CD8-positive, alpha-beta memory T cell (primary cell): ENCODE measurements at places on chromosomes 2 and 18. TPM values are rescaled to one million over a fixed set of nuclear protein-coding genes. Genes with fewer than 3 reads are reported as not detected.

- no peak overlapping the region for H3K4me3 ChIP-seq
- H3K4me1 ChIP-seq = no peaks in the 10 kb centered on the region
- no peak for DNase-seq
- no peaks in the 10 kb centered on the region for H3K27me3 ChIP-seq
Observed at GRCh38 chr2:2764739-2765138, 433.7 kb upstream of the MYT1L start.

DNA sequence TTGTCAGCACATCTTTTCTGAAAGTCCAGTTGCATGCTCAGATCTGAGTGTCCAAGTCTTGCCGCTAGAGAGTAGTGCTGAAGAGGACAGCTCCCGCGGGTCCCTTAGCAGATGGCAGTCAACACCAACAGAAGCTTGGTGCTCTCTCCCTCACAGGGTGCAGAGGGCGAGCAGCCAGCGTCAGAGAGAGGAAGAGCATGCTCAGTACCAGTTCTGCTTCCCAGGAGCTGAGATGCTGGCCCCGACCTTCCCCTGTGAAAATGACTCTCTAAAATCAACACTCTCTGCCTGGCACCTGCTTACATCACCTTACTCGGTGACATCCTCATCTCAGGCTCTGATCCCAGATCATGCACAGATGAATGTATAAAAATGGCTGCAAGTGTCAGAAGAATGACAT, 86.0 kb upstream of the TWIST2 start:
- no peaks in the 10 kb centered on the region for H3K36me3 ChIP-seq
- no peak for DNase-seq
- no peaks in the 10 kb centered on the region for H3K4me1 ChIP-seq
- H3K27ac ChIP-seq = no peak overlapping the region
- no peaks in the 10 kb centered on the region for H3K27me3 ChIP-seq

GRCh38 chr2:188893972-188894371, 80.2 kb upstream of the COL3A1 start:
- H3K4me1 ChIP-seq = no peaks in the 10 kb centered on the region
- no peak for DNase-seq
- H3K27ac ChIP-seq = no peak overlapping the region
- no peaks in the 10 kb centered on the region for H3K27me3 ChIP-seq
- no peak overlapping the region for H3K4me3 ChIP-seq

DNA sequence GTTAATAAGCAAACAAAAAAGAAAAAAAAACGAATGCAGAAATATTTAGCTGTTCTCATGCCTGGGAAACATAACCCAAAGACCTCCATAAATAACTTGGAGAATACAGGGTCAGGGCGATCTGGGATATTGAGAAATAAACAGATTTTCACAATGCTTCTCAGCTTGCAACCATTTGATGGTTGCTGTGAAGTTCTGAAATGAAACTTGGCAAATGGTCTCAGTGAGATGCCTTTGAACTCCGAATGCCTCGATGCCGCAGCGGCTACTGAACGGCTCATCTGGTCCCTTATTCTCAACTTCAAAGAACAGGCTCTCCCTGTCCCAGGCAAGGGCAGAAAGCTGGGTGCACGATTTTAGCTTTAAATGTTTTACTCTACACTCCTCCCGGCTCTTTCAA, 78.1 kb downstream of the ZNF516 start:
- no peaks in the 10 kb centered on the region for H3K27me3 ChIP-seq
- no peaks in the 10 kb centered on the region for H3K4me1 ChIP-seq
- H3K27ac ChIP-seq = no peak overlapping the region
- no peak overlapping the region for H3K4me3 ChIP-seq
- H3K36me3 ChIP-seq = no peaks in the 10 kb centered on the region

DNA sequence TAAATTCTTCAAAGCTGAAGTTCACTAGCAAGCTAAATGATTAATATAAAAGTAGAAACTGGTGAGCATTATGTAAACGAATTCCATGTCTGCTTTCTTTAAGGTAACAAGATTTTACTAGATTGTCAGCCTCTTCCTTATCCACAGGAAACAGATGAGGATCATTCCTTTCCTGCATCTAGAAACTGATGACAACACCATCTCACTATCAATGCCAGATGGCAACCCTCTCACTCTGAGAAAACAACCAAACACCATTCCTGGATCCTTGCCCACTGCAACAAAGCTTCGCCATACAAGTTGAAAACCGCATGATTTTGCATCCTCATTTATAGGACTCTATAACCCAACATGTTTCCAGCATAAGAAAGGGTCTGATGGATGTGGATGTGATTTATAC, 122.9 kb downstream of the ZNF521 start:
- H3K36me3 ChIP-seq = no peaks in the 10 kb centered on the region
- H3K4me1 ChIP-seq = no peaks in the 10 kb centered on the region
- H3K27me3 ChIP-seq = no peaks in the 10 kb centered on the region
- H3K4me3 ChIP-seq = no peak overlapping the region
- no peak for DNase-seq

- H3K36me3 ChIP-seq = peaks cover 17% of the 10 kb centered on the region
- peaks cover 16% of the 10 kb centered on the region for H3K4me1 ChIP-seq
- no peak for DNase-seq
- no peaks in the 10 kb centered on the region for H3K27me3 ChIP-seq
- no peak overlapping the region for H3K4me3 ChIP-seq
Observed at GRCh38 chr2:197072533-197072932, 146.0 kb upstream of the PGAP1 start.

- peak overlapping the region; percentile 82 for H3K27ac ChIP-seq
- H3K4me1 ChIP-seq = peaks cover 41% of the 10 kb centered on the region
- H3K36me3 ChIP-seq = peaks cover 7% of the 10 kb centered on the region
- peak overlapping the region; percentile 77 for H3K4me3 ChIP-seq
- DNase-seq = peak; percentile 55
Observed at GRCh38 chr2:127700527-127701192, 637 bp upstream of the SFT2D3 start.

DNA sequence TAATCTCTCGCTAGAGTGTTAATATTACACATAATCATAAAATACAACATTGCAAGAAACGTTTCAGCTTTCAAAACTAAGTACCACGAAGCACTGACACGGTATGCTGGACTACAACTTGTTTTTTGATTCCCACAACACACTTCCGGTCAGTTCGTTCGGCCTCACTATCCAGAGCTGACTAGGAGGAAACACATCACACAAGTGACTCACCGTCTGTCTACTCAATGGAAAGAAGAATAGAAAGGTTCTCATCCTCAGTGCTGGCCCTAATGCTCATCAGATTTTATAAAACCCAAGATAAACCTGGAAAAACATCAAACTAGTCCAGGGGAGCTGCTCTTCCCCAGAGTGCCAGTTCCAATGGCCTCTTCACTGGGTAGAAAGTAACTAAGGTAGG, 42.9 kb downstream of the ZNF385B start:
- H3K4me3 ChIP-seq = no peak overlapping the region
- no peak overlapping the region for H3K27ac ChIP-seq
- no peak for DNase-seq
- H3K27me3 ChIP-seq = no peaks in the 10 kb centered on the region
- no peaks in the 10 kb centered on the region for H3K36me3 ChIP-seq
- H3K4me1 ChIP-seq = no peaks in the 10 kb centered on the region

DNA sequence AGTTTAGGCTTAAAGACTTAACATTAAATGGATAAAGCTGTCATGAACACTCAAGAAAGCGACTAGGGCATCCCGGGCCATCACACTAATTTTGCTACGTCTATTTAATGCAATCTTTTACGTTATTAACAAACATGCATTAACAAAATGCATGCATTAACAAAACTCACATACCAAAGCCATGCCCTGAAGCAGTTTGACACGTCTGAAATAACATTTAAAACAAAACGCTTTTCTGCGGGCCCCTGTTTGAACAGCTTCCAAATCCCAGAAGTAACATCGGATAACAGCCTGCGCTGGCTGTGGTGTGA, 458 bp downstream of the B4GALT6 start:
- no peaks in the 10 kb centered on the region for H3K36me3 ChIP-seq
- DNase-seq = no peak

DNA sequence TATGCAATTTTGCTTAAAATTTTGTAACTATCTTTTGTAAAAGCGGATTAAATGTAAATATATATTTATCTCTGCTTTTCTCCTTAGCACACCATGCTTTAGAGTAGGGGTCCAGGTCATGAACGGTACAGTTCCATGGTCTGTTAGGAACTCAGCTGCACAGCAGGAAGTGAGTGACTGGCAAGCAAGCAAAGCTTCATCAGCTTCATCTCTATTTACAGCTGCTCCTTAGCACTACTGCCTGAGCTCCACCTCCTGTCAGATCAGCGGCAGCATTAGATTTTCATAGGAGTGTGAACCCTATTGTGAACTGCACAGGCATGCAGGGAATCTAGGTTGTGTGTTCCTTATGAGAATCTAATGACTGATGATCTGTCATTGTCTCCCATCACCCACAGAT, 959.0 kb upstream of the SLC39A10 start:
- no peaks in the 10 kb centered on the region for H3K4me1 ChIP-seq
- no peak overlapping the region for H3K27ac ChIP-seq
- H3K36me3 ChIP-seq = no peaks in the 10 kb centered on the region

DNA sequence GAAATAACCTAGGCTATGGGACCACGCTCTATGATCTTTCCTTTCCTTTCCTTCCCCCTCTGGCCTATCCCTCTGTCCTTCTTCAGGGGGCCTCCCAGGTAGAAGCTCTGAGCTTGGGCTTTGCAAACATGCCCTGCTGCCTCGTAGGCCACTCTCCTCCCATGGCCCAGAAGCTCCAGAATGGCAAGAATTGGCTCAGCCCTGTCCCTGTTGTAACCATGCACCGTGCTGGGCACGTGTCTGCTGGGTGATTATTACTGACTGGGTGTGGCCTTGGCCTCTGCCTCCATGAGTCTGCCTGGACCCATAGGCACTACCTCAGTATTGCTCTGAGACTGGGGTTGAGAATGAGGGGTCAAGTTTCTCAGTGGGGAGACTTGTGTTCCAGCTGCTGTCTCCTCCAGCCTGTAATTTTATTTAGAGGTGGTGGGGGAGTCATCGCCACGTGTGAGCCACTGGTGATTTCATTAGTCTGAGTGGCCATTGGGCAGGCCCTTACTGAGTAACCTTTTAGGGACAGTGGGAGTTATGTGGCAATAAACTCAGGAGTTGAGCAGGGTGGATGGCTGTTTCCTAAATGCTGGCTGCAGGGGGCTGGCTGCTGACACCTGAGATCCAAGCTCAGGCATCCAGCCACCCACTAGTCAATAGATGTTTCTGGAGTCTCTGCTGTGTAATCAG, 157.9 kb downstream of the CLIP4 start:
- H3K4me1 ChIP-seq = no peaks in the 10 kb centered on the region
- H3K27me3 ChIP-seq = peaks cover 5% of the 10 kb centered on the region
- no peaks in the 10 kb centered on the region for H3K36me3 ChIP-seq
- no peak for DNase-seq

DNA sequence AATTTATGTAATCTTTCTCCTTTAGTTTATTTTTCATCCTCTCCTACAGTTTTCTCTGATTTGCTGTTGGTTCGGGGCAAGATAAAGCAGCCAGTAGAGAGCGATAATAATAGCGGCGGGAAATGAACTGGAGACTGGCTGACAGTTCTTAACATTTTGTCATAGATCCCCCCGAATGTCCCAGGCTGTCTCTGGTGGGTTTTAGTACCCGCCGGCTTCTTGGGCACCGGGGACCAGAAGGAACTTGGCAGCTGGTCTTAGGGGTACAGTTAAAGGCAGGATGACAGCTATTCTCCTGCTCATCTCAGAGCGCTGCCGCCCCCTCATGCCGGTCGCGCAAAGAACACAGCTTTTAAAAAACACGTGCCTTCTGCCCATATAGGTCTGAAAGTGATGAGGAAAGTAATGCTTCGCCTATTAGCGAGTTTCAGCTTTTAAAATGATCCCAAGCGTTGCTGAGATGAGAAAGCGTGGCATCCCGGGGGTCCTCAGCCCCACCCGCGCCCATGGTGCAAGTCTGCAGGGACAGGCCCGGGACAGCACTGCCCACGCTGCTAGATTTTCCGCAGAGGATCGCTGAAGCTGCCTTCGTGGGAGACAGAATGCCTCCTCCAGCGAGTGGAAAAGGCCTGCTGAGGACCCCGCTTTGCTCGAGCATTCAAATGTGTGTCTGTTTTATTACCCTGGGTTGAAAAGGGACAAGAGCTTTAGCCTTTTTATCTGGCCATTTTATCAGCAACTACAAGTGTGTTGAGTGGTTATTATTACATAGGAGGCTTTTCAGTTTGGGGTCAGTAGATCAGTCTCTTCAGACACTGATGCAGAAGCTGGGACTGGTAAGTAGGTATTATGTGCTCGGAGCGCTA, 3.8 kb downstream of the ONECUT2 start:
- H3K4me1 ChIP-seq = peaks cover 12% of the 10 kb centered on the region
- no peak overlapping the region for H3K4me3 ChIP-seq
- peaks cover 52% of the 10 kb centered on the region for H3K27me3 ChIP-seq
- H3K36me3 ChIP-seq = no peaks in the 10 kb centered on the region
- H3K27ac ChIP-seq = no peak overlapping the region

GRCh38 chr2:61196671-61197070, 34.7 kb downstream of the C2orf74 start:
- H3K36me3 ChIP-seq = peaks cover 3% of the 10 kb centered on the region
- H3K27me3 ChIP-seq = no peaks in the 10 kb centered on the region
- H3K4me1 ChIP-seq = peaks cover 12% of the 10 kb centered on the region
- no peak overlapping the region for H3K4me3 ChIP-seq
- no peak overlapping the region for H3K27ac ChIP-seq

GRCh38 chr2:211994806-211995205, 543.8 kb downstream of the ERBB4 start:
- no peaks in the 10 kb centered on the region for H3K27me3 ChIP-seq
- no peak overlapping the region for H3K27ac ChIP-seq
- H3K36me3 ChIP-seq = no peaks in the 10 kb centered on the region
- no peak for DNase-seq
- H3K4me3 ChIP-seq = no peak overlapping the region

- H3K27me3 ChIP-seq = no peaks in the 10 kb centered on the region
- H3K27ac ChIP-seq = no peak within 1 kb of the TSS
- no peaks in the 10 kb centered on the region for H3K36me3 ChIP-seq
- no peak for DNase-seq
- no peak within 1 kb of the TSS for H3K4me3 ChIP-seq
Observed at GRCh38 chr2:201806442-201807170, at the start of gene CDK15. CDK15 (plus strand) TSS chr2:201806537; CDS start chr2:201806665, 128 bp downstream.

DNA sequence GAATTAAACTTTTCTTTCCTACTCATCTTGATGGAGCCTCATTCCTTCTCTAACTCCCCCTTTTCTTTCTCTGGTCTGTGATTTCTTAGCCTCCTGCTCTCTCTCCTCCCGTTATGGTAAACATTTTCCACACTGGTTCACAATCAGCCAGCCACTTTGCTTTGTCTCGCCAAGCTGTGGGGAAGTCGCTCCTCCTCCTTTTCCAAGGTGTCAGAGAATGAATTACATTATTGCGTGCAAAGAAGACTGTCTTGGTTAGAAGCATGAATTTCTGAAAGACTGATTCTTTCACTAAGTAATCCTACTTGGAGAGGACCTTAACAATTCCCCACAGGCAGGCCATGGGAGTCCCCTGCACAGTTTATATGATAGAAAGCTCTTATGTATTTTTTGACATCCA, 46.1 kb downstream of the RASGRP3 start:
- H3K36me3 ChIP-seq = no peaks in the 10 kb centered on the region
- H3K27ac ChIP-seq = no peak overlapping the region
- no peak for DNase-seq

Gene KCNIP3
- total RNA-seq = not detected

Gene CNGA3
- total RNA-seq = not detected

Gene CLIP4
- total RNA-seq = 20.5 TPM

Gene CAPN14
- 0.31 TPM for total RNA-seq

Gene TDRD15
- total RNA-seq = 0.04 TPM

Gene TFCP2L1
- total RNA-seq = 0.11 TPM

Gene UGT1A8
- total RNA-seq = not detected

Gene FHOD3
- not detected for total RNA-seq
